ENCODE measurements at places on chromosomes 7 and 10.
A peak's percentile ranks its signal among the peaks of the same experiment; 100 is the strongest.

GRCh38 chr10:118723466-118723865, 31.3 kb downstream of the CACUL1 start:
- no peak for DNase-seq

DNA sequence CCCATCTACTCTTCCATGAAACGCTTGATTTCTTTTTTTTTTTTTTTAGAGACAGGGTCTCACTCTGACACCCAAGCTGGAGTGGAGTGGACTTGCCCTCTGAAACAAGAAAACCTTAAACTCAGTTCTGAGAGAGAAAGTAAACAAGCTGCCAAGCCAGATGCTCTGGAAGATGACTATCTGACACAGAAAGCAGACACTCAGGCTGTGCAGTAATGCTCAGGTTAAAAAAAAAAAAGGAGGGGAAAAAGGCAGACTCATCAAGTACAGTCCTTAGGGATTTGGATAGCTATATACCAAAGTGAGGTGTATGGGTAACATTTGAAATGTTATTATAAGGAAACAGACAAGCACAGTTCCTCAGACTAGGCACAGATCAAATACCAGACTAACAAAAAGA, 80.5 kb downstream of the IDE start:
- DNase-seq, result no peak

DNA sequence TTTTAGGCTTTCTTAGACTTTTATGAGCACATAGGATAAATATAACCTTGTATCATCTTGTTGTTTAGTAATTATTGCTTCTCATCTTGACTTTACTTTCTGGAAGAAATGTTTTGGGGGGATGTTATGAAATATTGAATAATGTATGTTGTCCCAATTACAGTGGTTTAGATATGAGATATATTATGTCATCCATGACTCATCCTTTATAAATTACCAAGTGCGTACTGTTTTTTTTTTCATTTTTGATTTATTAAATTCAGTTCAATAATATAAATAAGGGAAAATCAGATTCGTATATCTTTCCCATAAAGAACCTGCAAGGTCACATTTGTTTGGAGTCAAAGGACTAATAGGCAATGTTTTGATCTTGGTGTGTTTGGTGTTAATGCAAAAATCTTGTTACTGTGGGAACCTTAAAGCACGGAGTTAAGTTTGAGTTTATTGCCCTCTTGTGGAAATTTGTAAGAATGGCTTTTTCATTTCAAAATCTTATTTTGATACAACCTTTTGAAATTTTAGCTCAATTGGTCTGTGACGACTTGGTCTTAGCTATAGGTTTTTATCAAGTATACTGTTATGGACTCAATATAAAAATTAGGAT, 108.6 kb downstream of the SRI start:
- no peak for DNase-seq

- DNase-seq, result peak; percentile 68
Measured at GRCh38 chr10:79331709-79332108, 15.6 kb upstream of the PPIF start.

GRCh38 chr7:929311-929711, 25.2 kb downstream of the ADAP1 start:
- DNase-seq, result no peak

GRCh38 chr7:3978839-3979238, 677.8 kb downstream of the SDK1 start:
- no peak for DNase-seq

- DNase-seq, result no peak
Measured at GRCh38 chr7:157787275-157787701, 450.5 kb downstream of the DNAJB6 start.

DNA sequence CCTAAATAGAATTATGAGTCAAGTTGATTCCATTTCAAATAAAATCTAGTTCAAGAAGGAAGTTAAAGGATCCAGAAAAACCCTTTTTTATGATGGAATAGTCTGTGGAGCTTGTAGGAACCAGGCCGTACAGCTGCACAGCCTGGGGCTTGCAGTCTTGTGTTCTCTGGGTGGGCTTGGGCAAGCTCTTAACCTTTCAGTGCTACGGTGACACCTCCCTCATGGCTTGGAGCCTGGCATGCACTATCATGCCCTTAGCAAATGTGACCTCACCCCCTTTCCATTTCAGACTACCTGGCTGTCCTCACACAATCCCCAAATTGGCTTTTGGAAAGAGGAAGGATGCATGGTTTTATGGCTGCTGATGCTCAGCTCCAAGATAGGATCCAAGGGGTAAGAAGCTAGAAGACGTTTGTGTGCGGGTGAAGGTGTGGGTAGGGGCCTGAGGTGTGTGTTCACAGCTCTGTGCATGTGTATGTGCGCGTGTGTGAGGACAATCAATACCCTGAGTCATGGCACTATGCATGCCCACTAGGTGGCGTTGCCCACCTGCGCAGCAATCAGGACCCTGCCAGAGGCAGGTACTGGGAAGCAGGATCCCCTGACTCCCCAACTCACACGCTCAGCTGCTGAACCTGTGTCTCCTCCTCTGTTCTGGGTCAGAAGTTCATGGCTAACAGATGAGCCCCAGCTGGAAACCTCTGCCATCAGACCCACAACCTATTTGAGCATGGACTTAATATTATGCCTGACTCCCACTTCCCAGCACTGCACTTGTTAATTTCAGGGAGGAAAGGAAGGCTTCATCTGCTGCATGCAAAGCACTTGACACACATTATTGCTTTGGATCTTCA, 113.4 kb downstream of the PTPN20 start:
- peak; percentile 52 for DNase-seq

GRCh38 chr7:85483177-85483576, 296.3 kb upstream of the SEMA3D start:
- no peak for DNase-seq

DNA sequence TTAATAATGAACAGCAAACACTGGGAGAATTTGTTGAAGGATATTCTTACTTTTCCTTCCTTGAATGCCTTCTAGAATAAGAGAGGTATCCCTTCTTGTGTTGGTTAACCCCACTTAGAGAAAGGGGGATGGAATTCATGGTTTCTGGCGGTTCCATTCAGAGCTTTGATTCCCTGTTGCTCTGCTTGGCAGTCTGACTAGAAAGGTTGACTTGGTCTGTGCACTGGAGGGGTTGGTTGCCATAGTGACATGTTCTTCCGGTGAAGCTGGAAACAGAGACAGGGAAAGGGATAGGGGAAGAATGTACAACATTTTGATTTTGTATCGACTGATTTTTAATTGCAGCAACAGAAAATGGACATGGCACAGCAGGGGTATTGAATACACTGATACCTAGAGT, 2.5 kb downstream of the TMEM178B start:
- no peak for DNase-seq

GRCh38 chr7:21944616-21945453, 864 bp downstream of the CDCA7L start:
- DNase-seq, result peak; percentile 29

- no peak for DNase-seq
Measured at GRCh38 chr10:93152136-93152535, 78.4 kb downstream of the CYP26A1 start.

DNA sequence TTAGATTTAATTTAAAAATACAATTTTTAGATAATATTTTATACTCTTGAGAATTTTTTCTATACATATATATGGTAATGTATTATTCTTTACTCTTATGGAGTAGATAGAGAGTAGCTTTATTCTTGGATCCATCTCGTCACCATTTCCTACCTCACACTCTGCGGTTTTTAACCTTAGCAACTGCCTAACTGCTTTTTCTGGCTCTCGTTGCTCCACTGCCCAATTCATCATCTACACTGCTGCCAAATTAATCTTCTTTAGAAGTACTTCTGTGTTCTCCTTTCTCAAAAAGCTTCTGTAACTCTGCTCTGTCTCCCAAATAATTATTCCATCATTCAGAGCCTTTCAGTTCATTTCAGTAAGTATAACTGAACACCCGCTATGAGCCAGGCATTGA, 35.3 kb downstream of the CAPZA2 start:
- DNase-seq, result no peak

- no peak for DNase-seq
Measured at GRCh38 chr10:72242675-72243074, 26.6 kb upstream of the ASCC1 start.

GRCh38 chr10:97062456-97062855, 123.3 kb downstream of the SLIT1 start:
- no peak for DNase-seq

GRCh38 chr7:128221929-128222403, 19.1 kb upstream of the LEP start:
- no peak for DNase-seq

DNA sequence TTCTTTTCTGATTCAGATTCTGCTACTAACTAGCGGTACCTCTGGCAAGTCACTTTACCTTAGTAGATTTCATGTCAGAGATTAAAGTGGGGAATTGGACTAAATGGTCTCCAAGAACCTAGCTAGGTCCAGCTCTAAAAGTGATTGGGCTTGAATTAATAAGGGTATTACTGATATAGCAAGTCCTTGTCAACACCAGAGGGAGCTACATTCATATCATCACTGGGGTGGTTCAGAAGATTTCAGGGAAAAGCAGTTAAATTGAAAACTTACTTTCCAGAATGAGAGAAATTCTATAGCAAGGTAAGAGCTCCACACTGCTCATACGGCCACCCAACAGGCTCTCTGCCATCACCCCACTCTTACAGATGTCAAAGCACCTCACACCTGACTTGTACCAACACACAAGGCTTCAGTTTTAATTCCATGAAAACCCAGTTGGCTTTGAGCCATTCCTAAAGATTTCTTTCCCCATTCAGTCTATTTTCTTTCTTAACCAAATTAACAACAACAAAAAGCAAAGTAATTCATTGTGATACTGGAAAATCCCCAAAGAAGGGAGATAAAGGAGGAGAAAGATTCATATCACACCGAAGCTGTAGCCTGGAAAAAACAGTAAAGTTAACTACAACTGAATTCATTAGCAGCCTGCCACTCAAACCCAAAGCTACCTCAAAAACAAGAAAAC, 38.0 kb upstream of the SPOCK2 start:
- DNase-seq, result no peak

GRCh38 chr10:49598164-49598856, 11.8 kb upstream of the SLC18A3 start:
- no peak for DNase-seq

DNA sequence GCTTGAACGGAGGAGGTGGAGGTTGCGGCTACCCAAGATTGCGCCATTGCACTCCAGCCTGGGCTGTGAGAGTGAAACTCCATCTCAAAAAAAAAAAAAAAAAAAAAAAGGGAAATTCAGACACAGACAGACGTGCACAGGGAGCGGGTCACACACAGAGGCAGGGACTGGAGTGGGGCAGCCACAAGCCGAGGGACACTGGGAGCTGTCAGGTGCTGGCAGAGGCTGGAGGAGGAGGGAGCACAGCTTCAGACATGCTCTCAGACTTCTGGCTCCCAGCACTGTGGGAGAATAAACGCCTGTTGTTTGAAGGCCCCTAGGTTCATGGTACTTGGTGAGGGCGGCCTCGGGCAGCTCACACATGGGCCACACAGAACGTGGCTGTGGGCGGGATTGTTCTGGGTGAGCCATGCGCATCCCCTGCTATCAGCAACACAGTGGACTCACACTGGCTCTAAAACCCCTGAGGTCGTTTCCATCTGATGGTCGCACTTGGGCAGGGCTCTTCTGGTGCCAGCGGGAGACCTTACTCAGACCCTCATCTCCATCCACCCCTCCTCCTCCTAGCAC, 375.9 kb downstream of the DNAJB6 start:
- no peak for DNase-seq

DNA sequence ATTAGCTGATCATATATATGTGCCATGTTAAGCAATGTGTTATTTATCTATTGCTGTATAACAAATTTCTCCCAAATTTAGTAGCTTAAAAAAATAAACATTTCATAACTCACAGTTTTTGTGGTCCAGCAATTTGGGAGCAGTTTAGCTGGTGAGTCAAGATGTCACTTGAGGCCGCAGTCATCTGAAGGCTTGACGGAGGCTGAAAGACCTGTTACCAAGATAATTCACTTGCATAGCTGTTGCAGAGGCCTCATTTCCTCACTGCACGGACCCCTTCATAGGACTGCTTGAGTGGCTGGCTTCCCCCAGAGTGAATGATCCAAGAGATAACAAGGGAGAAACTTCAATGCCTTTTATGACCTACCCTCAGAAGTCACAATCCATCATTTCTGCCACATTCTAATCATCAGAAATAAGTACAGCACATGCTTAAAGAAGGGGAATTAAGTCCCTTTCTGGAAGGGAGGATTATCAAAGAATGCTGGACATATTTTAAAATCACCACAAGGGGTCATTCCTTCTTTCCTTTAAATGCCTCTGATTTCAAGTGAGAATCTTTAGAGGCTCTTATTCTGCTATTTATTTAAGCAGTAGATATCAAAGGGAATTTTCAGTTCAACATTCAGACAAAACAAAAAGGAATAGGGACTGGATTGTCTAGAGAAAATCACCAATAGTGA, 10.5 kb upstream of the SRPK2 start:
- DNase-seq, result no peak

- DNase-seq, result no peak
Measured at GRCh38 chr7:96921231-96921630, 84.1 kb upstream of the DLX6 start.

GRCh38 chr10:42942279-42942950, 134.5 kb upstream of the RET start:
- no peak for DNase-seq

- DNase-seq, result no peak
Measured at GRCh38 chr7:27459021-27459730, 203.5 kb downstream of the HIBADH start.

- DNase-seq, result no peak
Measured at GRCh38 chr10:112247791-112248190, 35.4 kb upstream of the TECTB start.

- DNase-seq, result no peak
Measured at GRCh38 chr10:50552771-50553535, 70.8 kb downstream of the SGMS1 start.

DNA sequence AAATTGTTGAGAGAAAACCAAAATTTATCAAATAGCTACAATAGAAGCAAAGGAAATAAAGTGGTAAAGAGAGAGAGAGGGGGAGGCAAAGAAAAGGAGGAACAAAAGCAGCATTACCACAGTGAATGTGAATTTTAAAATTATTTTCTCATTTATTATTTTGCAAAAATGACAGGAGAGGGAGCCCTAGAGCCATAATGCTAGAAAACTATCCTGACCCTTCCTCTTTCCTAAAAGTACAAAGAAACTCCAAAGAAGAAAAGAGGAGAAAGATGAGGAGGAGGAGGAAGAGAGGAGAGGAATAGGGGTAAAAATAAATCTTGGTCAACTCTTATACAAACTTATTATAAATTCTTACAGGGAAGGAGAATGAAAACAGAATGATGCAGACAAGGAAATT, 921.5 kb downstream of the NRG3 start:
- DNase-seq, result no peak

Measured in stimulated activated CD8-positive, alpha-beta memory T cell treated with anti-CD3 and anti-CD28 coated beads, Interleukin-2, amount 100 ng/mL, for 48 hours (primary cell).